Amygdala (tissue), 56 donors: ENCODE measurements at places on chromosomes 1 and 21.
A peak's percentile ranks its signal among the peaks of the same experiment; 100 is the strongest.

GRCh38 chr1:236117710-236118109 is 24.6 kb upstream of the GPR137B start:
- DNase-seq: no peak

DNA sequence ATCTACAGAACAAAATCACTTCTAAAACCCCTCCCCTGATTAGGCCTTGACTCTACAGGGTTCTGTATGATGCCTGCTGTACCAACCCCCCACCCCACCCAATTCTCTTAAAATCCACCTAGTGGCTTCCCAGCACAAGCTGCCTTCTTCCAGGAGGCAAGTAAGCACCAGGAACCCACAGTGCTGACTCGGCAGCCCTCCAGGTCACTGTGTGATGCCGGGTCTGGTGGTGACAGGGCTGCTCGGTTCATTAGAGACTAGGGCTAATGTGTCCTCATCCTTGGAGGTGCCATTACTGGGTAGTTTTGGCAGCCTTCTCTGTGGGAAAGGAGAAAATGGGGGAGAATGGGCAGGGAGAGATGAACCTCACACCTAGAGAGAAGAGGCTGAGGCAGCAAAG is 363.5 kb downstream of the PTPRU start:
- DNase-seq: no peak

GRCh38 chr1:155978325-155978972 is at the start of gene ARHGEF2:
Gene ARHGEF2, minus strand, starts transcription at chr1:155978547. Its CDS starts 120 bp downstream, at chr1:155978427.
- peak; percentile 49 for DNase-seq

GRCh38 chr1:206032380-206033140 is 8.9 kb upstream of the CTSE start:
- DNase-seq: no peak

- DNase-seq: no peak
These were observed 52.5 kb downstream of the LRIG2 start for GRCh38 chr1:113125517-113125916.

GRCh38 chr1:78426408-78426807 is 64.4 kb upstream of the PTGFR start:
- no peak for DNase-seq

GRCh38 chr1:214026985-214027384 is 39.2 kb downstream of the PROX1 start:
- DNase-seq: no peak

DNA sequence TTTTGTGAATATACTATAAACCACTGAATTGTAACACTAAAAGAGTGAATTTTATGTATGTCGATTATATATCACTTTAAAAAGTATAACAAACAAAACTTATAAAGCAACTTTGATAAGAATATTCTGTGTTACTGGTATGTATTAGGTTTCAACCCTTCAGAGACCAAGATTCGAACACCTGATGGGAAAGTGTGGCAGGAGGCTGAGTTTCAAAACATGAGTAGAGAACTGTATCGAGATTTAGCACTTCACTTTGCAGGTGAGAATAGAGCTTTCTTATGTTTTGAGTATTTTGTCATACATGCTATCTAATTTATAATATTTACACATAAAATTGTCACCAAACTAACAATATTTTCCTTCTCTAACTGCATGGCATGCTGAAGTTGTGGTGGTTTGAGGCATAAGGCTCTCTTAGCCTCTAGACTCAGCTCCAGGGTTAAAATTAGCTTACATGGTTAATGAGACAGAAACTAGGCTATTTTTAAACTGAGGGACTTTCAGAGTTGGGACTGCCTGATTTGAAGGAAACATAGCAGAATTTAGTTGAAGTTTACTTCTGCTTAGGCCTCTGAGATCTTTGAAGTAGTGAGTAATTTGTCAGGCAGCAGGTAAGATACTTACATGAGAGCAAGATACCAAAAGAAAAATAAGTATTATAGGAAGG is 48.6 kb downstream of the CEP350 start:
- no peak for DNase-seq

DNA sequence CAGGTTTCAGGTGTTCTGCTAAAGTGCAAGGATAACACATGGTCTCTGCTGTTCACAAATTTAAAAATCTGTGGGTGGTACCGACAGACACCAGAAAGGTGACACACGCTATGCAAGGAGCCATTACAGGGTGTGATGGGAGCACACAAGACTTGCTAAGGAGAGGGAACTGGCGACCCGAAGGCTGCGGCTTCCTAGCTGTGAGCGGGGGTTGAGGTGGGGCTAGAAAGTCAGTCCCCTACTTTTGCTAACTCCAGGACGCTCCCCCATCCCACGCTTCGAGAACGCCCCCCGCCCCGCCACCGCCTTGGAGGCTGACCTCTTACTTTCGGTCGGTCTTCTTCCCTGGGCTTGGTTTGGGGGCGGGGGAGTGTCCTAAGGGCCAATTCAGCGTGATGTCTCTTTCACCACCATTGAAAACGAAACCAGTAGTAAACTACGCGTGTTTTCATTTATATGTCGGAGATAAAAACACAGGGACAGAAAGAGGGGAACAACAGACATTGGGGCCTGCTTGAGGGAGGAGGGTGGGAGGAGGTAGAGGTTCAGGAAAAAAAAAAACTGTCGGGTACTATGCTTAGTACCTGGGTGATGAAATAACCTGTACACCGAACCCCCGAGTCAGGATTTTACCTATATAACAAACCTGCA is 1.1 kb downstream of the CKS1B start:
- no peak for DNase-seq

DNA sequence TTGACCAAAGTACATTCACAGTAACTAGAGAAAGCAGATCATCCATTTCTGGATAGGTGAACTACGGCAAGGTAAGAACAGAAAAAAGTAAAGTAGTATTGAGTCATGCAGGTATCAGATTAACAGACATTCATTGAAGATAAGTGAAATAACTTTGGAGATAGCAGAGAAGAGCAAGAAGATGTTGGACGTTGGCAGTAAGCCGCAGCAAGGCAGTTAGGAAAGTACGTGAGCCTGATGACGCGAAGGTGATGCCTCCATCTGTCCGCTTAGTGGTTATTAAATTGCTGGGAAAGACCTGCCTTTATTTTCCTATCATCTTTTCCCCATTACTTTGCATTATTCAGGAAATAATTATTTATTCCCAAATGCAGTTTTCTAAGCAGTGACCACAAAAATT is 24.9 kb upstream of the KIAA1614 start:
- no peak for DNase-seq

- no peak for DNase-seq
These were observed 1.1 kb upstream of the B3GALT5 start for GRCh38 chr21:39611551-39612190.

GRCh38 chr1:175434283-175434860 is 241.8 kb upstream of the KIAA0040 start:
- DNase-seq: no peak

GRCh38 chr1:201949491-201949890 is 3.1 kb upstream of the LMOD1 start:
- DNase-seq: no peak

DNA sequence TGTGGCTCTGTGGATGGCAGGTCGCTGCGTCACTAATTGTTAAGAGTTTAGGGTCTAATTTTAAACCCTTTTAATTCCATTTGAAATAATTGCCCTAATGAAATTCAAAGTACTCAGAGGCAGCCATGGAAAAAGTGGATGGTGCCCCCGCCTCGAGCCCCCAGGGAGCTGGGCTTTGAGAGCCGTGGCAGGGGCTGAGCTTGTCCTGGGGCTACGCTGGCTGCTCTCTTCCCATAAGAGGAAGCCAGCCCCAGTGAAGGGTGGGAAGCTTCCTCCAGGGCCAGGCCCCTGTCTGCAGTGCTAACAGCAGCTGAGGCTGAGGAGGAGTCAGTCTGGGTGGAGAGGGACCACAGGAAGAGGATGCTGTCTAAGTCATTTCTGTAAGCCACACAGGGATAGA is 315.0 kb upstream of the POU3F1 start:
- no peak for DNase-seq

DNA sequence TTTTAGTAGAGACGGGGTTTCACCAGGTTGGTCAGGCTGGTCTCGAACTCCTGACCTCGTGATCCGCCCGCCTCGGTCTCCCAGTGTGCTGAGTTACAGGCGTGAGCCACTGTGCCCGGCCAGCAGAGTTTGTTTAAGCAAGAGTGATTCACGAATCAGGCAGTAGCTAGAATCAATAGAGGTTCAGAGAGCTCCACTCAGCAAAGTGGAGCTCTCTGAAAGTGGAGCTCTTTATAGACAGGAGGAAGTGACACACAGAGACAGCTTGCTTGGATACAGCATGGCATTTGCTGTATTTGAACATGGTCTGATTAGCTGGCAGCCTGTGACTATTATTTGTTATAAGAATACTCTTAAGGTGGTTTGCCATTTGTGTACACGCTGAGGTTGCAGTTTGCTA is 27.1 kb upstream of the CD34 start:
- DNase-seq: no peak

DNA sequence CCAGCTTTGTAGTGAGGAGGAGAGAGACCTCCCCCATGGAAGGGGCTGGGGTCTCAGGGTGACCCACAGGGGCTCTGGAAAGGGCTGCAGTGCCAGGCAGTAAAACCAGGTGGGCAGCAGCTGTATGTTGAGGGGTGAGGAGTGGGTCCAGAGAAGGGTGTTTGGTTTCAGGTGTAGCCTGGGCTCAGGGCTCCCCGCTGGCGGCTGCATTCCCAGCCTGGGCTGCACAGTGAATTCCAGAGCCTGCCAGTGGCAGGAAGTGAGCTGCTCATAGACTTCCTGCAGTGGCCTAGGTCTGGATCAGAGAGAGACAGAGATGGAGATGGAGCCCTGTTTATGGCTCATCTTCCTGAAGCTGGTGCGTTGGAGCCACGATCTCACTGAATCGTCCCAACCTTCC is 356.4 kb downstream of the PTPRU start:
- DNase-seq: no peak

DNA sequence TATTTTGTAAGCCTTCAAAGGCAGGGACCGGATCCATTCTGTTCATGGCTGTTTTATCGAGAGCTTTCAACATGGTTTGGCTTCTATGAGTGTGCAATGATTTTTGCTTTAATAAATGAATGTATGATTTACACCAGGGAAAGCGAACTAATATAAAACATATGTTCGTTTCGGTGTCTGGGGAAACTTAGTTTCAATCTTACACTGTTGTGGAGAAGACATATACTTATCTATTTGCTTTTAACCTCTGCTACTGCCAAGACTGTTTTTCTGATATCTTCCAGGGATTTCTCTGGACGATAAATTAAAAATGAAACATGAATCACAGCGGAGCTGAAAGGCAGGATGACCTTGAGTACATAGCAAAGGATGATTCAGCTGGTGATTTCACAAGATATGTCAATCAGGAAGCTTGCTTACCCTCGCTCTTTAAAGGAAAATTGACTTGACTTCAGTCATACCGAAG is 14.7 kb upstream of the CYYR1 start:
- no peak for DNase-seq

GRCh38 chr1:114208714-114209113 is 55.0 kb upstream of the SYT6 start:
- DNase-seq: no peak

- no peak for DNase-seq
These were observed 43.8 kb downstream of the NCF2 start for GRCh38 chr1:183546427-183546826.

- no peak for DNase-seq
These were observed 41.5 kb downstream of the SLC66A1 start for GRCh38 chr1:19353596-19353995.

DNA sequence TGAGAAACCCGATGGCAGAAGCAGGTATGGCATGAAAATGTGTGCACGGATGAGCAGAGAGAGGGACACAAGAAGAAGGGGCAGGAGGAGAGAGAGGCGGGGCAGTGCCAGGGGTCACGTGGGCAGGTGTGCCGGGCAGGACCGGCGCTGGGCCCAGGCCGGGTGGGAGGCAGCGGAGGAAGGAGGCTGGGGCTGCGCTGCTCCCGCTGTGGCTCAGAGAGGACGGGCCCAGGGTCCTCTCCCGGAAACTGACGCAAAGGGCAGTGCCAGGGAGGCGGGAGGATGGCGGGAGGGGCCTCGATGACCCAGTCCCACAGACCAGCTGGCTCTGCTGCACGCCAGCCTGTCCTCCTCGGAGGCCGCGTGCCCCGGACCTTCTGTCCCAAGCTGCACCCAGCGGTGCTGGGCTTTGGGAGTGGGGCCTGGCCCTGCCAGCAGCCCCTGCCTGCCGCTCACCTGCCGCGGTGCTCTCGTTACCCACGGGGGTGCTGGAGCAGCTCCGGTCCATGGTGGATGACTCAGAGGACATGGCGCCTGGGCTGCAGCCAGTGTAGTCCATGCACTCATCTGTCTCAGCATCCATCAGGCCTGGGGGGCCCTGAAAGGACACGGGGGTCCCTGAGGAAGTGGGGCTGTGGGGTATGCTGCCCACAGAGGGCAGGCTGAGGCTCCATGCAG is 153.9 kb downstream of the CASZ1 start:
- no peak for DNase-seq

DNA sequence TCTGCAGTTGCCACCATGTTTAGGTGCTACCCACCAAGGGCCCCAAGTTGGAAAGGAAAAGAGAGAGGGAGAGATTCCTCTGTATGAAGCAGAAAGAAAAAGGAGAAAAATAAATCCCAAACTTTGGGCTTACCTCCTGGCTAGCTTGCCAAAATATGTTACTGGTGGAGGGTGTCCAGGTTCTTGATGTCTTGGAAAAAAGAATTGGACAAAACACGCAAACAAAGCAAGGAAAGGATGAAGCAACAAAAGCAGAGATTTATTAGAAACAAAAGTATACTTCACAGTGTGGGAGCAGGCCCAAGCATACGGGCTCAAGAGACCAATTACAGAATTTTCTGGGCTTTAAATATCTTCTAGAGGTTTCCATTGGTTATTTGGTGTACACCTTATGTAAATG is 204.5 kb upstream of the LRRC7 start:
- no peak for DNase-seq

- DNase-seq: no peak
These were observed at the start of gene PTPRC for GRCh38 chr1:198638894-198639635. Gene PTPRC, plus strand, starts transcription at chr1:198639040. Its CDS starts 229 bp downstream, at chr1:198639269.

GRCh38 chr1:54453022-54453421 is 46.8 kb upstream of the SSBP3 start:
- no peak for DNase-seq

- no peak for DNase-seq
These were observed 59.0 kb downstream of the TSEN15 start for GRCh38 chr1:184110272-184111204.

- no peak for DNase-seq
These were observed 5.9 kb upstream of the DSTYK start for GRCh38 chr1:205217418-205217817.

DNA sequence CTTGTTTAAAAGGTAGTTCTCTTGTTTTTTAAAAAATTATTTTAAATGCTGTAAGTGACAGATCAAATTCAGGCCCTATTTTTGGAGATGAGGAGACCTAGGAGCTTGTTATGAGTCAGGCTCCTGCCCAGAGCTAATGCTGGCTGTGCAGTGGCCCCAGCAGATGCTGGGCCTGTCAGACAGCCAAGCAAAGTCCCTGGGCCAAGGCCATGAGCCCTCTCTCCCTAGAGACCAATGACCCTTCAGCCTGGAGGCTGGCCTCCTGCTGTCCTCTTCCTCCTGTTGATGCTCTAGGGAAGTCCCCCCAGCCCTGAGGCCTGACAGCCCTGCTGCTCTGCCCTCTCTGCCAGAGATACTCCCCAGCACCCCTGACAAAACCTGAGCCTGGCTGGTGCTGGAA is 128.1 kb upstream of the CTTNBP2NL start:
- DNase-seq: no peak

DNA sequence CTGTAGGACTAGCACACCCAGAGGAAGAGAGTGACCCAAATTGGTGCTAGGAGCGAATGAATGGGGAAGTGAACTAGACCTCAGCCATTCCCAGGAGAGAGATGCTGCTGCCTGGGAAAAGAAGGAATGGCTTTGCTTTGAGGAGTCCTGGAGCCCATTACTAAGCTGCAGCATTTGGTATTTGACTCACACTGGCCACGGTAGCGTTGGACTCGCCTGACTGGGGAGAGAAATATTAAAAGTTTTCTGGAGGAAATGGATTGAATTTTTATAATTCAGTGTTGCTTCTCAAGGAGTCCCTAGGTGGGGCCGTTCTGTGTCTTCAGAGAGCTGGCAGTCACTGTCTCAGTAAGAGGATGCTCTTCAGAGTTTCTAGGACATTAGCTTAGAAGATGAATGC is 40.2 kb downstream of the PIK3CD start:
- DNase-seq: no peak
